ENCODE measurements at places on chromosomes 4 and X.

DNA sequence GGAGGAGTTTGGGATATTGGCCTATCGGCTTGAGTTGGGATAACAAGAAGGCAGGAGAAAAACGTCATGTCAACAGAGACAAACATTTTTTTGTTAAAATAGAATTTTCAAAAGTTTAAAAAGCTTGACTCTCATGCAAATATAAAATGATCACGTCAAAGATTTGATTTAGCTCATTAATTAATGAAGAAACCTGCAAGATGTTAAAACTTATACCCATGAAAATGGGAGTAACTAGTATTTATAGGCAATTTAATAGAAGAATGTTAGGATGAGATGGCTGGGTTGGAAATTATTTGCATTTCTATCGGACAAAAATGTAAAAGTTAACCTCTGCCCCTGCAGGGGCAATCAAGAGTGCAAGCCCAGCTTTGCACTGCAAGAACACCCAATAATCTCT is 184.6 kb upstream of the BCOR start:
- no peak for DNase-seq

GRCh38 chrX:2374086-2374485 is 126.7 kb downstream of the DHRSX start:
- DNase-seq: no peak

GRCh38 chr4:95048296-95048695 is 290.5 kb downstream of the BMPR1B start:
- DNase-seq: no peak

- DNase-seq: no peak
Measured at GRCh38 chrX:134484039-134484438, 24.1 kb downstream of the HPRT1 start.

GRCh38 chrX:130049821-130050220 is 60.5 kb downstream of the ELF4 start:
- no peak for DNase-seq

DNA sequence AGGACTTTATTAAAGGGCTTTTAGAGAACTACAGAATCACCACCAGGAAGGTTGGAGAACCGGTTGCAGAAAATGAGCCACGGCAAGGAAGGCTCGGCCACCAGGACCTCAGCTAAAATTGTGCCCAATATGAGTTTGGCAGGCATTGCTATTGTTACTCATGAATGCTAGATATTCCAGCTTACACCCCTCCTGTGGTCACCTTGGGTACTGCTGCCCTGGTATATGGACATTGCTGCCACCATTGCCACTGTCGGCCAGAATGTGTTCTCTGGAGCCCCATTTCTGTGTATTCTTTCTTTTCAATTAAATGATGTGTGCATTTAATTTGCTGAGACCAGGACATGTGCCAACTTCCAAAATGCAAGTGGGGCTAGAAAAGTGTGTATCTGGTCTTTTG is 626.7 kb upstream of the BOD1L1 start:
- DNase-seq: no peak

GRCh38 chr4:97153042-97153441 is 990.2 kb downstream of the STPG2 start:
- no peak for DNase-seq

GRCh38 chr4:151530783-151531182 is 121.8 kb downstream of the FHIP1A start:
- no peak for DNase-seq

- no peak for DNase-seq
Measured at GRCh38 chr4:38387348-38387747, 276.7 kb upstream of the KLF3 start.

- DNase-seq: no peak
Measured at GRCh38 chr4:3514221-3514780, 17.9 kb downstream of the LRPAP1 start.

DNA sequence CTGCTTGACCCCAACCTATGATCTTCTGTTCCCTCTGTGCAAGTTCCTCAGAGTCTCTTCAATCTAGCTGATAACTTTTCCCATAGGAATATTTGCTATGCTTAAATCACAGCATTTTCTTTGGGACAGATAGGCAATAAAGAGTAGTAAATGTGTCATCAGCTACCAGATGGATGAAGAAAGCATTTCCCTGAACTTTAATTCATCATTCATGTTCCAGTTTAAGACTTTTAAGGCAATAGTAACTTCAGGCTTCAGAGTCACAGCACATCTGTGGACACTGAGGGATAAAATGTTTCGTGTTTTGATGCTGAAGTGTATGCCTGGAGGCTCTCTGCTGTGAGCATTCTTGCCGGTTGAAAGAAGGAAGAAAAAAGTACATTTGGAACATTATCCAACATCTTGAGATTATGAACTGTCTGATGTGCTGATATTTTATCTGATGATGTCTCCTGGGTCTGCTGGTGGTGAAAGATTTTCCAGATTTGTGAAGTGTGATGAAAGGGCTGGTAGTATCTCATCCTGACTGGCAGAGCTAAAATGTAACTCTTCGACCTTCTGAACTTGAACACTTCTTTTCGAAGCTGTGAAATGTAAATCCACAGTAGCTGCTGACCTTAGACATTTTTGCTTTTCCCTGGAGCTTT is 133.7 kb downstream of the DCLK2 start:
- DNase-seq: no peak

GRCh38 chr4:181592221-181592745 is 650.9 kb upstream of the TENM3 start:
- no peak for DNase-seq

- DNase-seq: no peak
Measured at GRCh38 chr4:94359838-94360237, 17.2 kb upstream of the HPGDS start.

DNA sequence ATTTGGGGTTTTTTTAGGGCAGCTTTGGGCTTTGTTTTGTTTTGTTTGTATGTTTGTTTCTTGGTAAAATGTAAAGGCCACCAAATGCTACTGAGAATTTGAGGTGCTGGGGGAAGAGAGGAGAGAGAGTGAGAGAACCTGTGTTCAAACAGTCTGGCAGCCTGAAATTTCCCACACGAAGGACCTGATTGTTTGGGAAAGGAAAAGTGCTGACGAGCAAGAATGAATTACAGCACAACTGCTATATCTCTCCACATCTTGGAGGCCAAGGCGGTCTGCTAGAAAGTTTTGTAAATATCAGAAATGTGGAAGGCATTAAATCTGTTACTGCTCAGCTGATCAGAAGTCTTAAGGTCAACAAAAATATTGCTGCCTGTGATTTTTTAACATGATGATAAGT is 170.5 kb downstream of the PALLD start:
- no peak for DNase-seq

DNA sequence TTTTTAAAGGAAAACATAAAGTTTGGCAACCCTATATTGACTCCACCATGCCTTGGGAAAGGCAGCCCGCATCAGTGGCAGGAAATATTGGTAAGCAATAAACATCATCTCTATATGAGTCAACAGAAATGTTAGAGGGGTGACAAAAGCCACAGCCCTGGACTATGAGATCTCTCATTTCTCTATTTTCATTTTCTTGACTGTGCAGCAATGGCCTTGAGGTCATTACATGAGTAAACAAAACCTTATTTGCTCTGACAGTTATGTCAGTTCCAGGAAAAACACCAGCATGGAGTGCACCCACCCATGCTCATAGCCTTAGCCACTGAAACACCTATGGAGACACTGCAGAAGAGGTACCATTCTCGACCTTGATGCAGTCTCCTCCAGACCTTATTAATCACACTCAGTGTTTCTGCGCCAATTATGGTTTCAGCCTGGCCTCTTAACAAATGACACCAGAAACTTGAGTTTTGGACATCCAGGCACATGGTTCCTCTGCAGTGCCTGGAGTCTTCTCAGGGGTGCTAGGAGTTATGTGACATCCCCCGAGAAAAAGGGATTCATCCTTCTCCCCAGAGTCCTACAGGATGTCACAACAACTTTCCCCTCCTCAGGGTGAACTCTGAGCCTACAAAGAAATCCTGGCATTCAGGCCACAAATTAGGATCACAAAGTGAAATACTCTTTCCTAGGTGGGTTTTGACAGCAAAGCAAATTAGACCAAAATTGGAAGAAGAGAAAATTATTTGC is 16.0 kb upstream of the HPGD start:
- DNase-seq: no peak

DNA sequence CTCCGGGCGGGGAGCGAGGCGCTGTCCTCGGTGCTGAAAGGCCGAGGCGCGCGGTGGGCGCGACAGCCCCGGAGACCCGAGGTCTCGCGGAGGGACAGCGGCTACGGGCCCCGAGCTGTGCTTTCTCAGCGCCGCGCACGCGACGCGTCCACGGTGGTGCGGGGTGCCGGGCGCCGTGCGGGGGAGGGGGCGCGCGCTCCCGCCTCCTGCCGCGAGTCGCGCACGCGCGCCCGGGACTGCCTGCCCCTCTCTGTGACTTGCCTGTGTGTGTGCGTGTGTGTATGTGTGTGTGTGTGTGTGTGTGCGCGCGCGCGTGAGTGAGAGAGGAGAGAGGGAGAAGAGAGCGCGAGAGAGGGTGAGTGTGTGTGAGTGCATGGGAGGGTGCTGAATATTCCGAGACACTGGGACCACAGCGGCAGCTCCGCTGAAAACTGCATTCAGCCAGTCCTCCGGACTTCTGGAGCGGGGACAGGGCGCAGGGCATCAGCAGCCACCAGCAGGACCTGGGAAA is at the start of gene GRIA2:
Gene GRIA2, plus strand, starts transcription at position 358 of the 511 bp plus-strand sequence. CDS start 315 bp downstream, outside the sequence.
- DNase-seq: no peak

- DNase-seq: no peak
Measured at GRCh38 chrX:150459196-150459595, 96.1 kb downstream of the MAMLD1 start.

- DNase-seq: no peak
Measured at GRCh38 chrX:112857478-112857878, 16.8 kb upstream of the AMOT start.

GRCh38 chr4:58602731-58603359 is 1492.7 kb upstream of the IGFBP7 start:
- no peak for DNase-seq
